HEK293T (cell line): ENCODE measurements at places on chromosomes 7 and 10.
A peak's percentile ranks its signal among the peaks of the same experiment; 100 is the strongest.

GRCh38 chr10:45154502-45154901 lies 153.8 kb downstream of the ZNF22 start:
- no peak for DNase-seq

- DNase-seq, result no peak
These were observed 120.6 kb upstream of the FOXP2 start for GRCh38 chr7:114294036-114294435.

DNA sequence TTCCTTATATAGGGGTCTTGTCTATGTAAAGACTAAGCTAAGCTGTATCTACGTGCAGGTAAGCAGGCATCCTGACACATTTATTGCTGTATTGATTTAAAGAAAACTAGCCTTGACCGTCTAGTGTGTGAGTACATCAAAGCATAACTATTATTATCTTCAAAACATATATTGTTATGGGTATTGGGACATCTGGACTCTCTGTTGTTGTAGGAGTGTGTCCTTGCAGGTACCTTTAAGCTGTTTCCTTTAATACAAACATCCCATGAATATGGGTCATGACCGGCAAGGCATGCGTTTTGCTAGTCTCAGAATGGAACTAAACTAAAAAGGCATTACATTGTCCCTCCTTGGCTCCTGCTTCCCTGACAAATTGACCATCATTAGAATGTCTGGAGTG lies 35.1 kb upstream of the AKR1E2 start:
- DNase-seq, result no peak

DNA sequence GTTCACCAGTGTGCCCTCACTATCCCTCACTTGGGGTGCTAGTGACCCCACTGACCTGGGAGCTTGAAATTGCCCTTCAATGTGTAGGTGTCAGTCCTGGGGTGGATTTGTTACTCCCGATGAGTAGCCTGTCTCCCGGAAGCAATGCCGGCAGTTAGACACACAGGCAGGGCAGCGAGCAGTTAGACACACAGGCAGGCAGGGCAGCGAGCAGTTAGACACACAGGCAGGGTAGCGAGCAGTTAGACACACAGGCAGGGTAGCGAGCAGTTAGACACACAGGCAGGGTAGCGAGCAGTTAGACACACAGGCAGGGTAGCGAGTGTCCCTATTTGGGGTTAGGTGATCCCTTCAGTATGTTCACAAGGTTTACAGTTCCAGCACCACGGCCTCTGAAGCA lies 44.0 kb downstream of the VWA2 start:
- no peak for DNase-seq

GRCh38 chr10:8048281-8049008 lies 6.0 kb upstream of the GATA3 start:
- DNase-seq, result no peak

GRCh38 chr10:128055061-128055868 lies 71.0 kb downstream of the MKI67 start:
- no peak for DNase-seq

DNA sequence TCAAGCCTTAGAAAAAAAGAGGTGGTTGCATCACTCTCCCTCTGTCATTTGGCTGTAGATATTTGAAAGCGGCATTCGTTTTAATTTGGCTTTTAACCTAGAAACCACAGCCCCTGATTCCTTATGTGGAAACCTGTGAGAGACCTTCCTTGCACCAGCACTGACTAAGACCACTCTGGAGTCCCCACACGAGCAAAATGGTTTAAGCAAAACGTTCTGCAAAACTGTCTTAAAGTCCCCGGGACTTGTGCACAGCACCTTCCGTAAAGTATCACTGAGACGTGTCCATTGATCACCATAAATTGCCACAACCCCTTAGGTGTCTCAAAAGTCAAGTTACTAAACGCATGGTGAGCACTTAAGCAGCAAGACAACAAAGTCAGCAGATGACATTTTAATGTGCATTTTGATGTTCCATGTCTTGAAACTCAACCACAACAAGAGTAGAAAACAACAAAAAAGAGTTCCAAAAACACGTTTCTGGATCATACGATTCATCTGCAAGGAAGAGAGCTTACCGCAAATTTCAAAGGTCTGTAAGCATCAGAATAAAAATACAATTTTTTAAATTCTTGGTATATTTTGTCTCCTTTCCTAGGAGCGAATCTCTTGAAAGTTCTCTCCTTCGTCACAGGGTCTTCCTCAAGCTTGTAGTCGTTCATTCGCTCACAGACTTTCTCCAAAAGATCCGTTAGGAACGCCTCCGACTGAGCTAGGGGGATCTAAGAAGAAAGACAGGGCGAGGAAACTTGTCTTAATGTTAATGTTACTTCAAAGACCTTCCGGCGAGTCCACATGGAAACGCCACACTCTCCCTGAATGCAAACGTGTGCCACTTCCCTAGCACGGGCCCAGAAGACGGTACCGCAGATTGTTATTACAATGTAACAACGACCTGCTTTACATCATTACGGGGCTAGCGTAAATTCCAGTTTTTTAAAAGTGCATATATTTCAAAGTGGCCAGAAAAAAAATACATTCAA lies 37.7 kb downstream of the CNPY1 start:
- DNase-seq, result no peak

DNA sequence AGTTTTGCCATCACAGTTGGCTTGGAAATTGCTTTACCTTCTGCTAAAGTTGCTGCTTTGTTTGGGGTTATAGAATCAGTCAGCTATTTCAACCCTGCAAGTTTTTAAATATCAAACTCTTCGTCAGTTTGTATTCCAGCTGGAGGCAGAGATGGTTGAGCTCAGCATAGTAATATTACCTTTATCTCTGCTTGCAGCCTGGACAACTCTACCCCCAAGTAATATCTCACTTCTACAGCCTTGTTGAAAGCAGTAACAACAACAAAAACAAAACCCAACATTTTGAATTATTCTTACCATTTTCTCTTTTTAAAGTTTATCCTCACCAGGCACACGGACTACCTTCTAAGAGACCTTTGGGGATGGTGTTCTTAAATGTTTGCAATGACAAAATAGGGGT lies 239.1 kb upstream of the PHF14 start:
- no peak for DNase-seq

- no peak for DNase-seq
These were observed 205.6 kb downstream of the AUTS2 start for GRCh38 chr7:69803699-69804516.

- DNase-seq, result no peak
These were observed 1.8 kb downstream of the WDR37 start for GRCh38 chr10:1058017-1058416.

DNA sequence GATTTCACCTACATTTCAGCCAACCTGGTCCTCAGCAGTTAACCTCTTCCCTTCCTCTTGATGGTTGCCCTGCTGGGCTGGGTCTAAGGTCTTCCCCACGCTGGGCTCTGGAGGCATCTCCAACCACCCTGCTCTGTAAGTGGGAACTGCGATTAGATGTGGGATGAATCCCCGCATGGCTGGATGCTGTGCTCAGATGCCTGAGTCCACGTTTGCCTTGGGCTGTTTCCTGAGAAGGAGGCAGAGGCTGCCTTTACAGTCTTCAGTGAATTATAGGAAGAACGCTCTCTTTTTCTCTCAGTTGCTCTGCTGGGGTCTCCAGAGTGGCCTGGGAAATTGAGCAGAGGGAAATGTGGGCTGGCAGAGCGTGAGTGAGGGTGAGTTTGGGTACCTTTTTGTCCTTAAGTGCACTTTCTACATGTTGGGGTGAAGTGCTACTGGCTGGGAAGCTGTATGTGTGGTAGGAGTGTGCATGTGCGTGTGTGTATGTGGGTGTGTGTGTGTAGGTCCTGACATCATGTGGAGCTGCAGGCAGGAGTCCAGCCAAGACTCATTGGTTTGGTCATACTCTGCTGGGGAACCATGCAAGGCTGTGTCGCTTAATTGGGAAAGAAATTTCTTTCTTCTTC lies 1.5 kb downstream of the GIMAP8 start:
- DNase-seq, result no peak

DNA sequence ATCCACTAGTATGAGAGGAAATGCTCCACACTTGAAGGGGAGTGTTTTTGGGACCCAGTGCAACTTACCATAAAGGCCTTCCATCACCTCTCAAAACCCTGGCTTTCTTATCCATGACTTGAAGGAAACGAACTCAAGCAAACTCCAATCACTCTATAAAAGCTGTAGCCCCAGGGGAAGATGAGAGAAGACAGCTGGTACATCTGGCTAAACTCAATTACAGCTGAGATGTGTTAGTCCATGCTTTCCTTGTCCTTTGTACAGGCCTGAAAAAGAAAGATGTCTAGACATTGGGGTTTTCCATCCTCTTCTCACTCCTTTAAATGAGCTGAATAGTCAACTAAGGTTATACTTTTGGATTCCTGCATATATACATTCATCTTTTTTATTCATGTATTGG lies 89.5 kb upstream of the ANKRD30A start:
- DNase-seq, result no peak

- no peak for DNase-seq
These were observed 124.6 kb upstream of the LANCL2 start for GRCh38 chr7:55240418-55241142.

DNA sequence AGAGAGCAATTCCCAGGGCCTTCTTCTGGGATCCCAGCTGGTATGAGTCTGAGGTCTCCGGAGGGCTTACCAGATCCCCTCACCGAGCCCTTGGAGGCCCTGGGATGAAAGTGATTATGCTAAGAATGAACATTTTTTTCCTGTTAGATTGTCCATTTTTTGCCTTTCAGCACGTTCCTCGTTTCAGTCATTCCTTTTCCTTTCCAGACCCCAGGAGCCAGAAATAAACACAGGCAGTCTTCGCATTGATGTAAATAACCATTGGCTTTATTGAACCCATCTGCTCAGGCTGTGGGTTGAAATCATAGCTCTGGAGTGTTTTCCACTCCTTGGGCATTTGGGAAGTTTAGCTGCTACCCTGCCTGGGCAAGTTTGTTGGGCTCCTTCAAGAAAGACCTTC lies 320.9 kb upstream of the AUTS2 start:
- no peak for DNase-seq

- DNase-seq, result no peak
These were observed 142.4 kb downstream of the EPC1 start for GRCh38 chr10:32204606-32205005.

DNA sequence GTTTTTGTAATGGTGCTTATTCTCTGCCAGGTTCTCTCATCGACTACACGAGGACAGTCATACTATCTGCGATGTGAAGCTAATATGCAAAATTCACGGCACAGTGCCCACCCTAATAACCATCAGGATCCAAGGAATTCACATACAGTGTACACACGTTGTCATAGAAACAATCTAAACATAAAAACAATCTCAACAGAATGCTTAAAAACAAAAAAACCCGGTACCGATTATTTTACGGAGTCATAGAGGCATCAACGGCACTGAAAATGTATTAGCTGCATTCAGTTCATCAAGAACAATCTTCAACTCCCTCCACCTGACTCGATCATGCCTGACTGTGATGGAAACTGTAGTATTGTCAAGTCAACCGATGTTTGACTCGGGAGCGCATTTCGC lies 628 bp downstream of the MRPS33 start:
- peak; percentile 31 for DNase-seq

DNA sequence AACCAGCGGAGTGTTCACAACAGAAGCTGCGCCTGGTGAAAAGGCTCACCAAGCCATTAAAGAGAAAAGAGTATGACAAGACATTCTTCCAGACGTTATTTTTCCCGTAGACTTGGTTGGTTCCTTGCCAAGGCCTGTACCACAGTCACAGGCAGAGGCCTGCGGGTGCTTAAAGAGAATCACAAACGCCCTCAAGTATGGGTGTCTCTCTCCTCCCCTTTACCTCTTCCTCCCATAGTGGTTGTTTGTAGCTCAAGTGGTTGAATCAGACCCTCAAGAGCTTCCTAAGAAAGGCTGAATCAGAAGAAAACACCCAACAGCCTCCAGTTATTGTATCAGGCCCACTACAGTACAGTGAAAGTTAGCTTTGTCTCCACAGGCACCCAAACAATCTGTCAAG lies 169.0 kb downstream of the CREB5 start:
- no peak for DNase-seq

DNA sequence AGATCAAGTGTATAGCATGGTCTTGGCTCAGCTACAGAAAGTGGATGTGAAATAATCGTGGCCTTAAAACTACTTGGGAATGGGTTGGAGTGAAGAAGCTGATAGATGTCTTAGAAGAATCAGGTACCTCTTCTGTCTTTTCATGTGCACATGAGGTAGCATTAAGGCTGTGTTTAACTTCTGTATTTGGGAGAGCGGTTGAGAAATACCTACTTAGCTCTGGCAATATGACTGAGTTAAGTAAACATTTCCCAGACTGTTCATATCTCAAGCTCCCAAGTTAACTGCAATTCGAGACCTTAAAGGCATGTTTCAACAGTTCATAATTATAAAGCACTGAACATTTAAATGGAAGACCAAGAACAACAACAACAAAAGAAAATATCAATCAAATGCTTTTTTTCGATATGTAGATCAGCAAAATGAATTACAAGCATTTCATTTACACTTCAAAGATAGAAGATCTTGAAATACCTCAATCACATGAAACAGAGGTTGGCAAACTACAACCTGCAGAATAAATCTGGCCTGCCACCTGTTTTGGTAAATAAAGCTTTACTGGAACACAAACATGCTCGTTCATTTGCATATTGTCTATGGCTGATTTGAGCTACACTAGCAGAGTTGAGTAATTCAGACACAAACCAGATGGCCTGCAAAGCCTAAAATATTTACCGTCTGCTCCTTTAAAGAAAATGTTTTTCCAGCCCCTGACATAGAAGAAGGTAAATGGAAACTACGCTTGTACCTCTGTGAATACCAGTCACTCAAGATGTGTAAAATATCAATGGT lies 337.1 kb upstream of the GLI3 start:
- DNase-seq, result no peak

GRCh38 chr7:127678947-127679346 lies 27.0 kb downstream of the SND1 start:
- no peak for DNase-seq

- DNase-seq, result no peak
These were observed 851.3 kb downstream of the GRID1 start for GRCh38 chr10:85515316-85515715.

DNA sequence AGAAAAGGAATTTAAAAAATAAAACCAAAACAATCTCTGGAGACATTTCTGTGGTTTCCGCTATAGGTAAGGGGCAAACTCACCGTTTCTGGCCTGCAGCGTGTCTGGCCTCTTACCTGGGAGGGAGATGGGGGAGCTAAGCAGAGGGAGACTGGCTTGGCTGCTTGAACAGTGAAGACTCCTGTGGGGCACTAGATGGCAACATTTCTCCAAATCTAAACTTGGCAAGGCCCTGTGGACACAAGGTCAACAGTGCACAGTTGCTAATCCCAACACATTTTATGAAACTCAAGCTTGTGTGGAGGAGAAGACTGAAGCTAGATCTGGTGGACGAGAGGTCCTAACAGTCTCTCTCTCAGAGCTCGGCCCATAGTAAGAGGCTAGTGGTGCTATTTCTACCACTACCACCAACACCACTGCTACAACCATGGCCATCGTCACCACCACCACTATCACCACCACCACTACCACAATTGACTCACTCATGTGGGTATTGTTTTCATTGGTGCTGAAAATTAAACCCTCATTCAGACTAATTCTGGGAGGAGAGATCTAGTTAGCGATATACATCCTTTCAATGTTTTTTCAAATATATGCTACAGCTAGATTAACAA lies 28.4 kb upstream of the CDHR3 start:
- peak; percentile 33 for DNase-seq

- no peak for DNase-seq
These were observed 819 bp downstream of the UNCX start for GRCh38 chr7:1233333-1234048.

- DNase-seq, result no peak
These were observed 26.5 kb upstream of the TMEM248 start for GRCh38 chr7:66894463-66895080.

- no peak for DNase-seq
These were observed 59.5 kb downstream of the LARP4B start for GRCh38 chr10:871951-872403.

GRCh38 chr10:5512881-5513612 lies 11.7 kb upstream of the CALML3 start:
- DNase-seq, result no peak

- no peak for DNase-seq
These were observed 83.5 kb downstream of the RELN start for GRCh38 chr7:103905997-103906396.
